ENCODE measurements at places on chromosomes 11 and 22.
A peak's percentile ranks its signal among the peaks of the same experiment; 100 is the strongest.

GRCh38 chr22:39689421-39689820 lies 118.9 kb downstream of the CACNA1I start:
- DNase-seq: no peak

GRCh38 chr11:131371791-131372104 lies 1.3 kb downstream of the NTM start:
- no peak for DNase-seq

GRCh38 chr11:541433-541885 lies 4.1 kb downstream of the LRRC56 start:
- no peak for DNase-seq

DNA sequence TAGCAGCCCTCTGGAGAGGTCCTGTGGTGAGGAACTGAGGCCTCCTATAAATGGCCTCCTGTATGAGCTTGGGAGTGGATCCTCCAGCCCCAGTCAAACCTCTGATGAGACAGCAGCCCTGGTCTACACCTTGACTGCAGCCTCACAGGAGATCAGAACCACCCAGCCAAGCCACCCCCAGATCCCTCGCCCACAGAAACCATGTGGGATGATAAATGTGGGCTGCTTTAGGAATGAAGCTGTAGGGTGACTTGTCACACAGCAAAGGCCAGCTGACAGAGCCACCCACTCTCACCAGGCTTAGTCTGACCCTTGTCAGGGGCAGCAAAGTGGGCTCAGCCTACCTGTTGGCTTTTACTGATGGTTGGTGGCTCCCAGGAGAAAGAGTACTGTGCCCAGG lies 6.5 kb upstream of the KCNQ1OT1 start:
- no peak for DNase-seq

DNA sequence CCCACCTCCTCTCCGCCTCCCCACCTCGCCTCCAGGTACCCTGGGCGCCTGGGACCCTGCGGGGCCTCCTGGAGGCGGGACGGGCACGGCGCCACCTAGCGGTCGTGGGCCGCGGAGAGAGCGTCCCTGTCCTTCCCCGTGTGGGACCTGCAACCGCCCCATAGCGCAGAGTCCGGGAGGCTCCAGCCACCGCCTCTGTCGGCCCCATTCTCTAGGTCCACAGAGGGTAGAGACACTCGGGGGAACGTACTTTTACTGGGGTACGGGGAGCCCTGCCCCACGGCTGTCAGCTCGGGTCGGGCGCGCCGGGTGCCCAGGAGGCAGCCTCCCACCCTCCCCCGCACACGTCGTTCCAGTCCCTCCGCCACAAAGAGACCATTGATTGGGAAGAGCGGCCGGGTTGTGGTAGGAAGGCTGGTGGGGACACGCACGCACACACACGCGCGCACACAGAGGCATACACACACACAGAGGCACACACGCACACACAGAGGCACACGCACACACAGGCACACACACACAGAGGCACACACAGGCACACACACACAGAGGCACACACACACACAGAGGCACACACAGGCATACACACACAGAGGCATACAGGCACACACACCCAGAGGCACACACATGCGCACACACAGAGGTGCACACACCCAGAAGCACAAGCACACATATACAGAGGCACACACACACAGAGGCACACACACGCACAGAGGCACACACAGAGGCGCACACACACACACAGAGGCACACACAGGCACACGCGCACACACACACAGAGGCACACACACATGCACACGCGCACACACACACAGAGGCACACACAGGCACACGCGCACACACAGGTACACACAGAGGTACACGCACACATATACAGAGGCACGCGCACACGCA lies 12.6 kb upstream of the NECTIN1 start:
- DNase-seq: peak; percentile 47

DNA sequence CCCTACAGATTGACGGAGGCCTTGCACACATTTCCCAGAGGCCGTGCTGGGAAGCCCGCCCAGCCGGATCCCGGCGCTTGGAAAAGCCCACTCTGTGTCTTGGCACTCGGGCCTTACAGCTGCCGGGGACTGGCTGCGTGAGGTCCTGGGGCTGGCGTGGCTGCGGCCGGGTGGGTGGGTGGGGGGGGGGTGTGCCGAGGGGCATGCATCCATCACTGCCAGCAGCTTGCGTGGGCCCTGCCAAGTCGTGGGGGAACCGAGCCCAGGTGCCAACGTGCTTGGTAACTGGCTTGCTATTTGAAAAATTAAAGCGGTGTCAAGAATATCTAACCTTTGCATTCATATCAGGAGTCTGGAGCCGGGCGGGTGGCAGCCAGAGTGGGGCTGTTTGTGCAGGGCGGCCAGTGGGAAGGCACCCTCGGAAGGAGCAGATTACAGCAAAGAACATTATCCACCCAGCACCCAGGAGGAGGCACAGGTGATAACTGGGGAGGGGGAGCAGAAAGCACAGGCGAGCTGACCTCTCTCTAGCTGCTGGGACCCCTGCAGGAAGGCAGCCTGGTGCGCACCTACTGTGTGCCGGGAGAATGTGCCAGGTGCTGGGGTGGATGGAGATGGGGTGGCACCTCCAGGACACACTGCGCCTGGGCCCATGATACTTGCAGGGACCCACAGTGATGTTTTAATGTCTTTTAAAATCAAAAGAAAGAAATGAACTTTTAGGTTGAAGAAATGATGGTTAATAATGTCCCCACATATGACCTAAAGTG lies 28.5 kb upstream of the SMIM38 start:
- no peak for DNase-seq

GRCh38 chr22:29801153-29801552 lies 34.0 kb downstream of the UQCR10 start:
- no peak for DNase-seq

DNA sequence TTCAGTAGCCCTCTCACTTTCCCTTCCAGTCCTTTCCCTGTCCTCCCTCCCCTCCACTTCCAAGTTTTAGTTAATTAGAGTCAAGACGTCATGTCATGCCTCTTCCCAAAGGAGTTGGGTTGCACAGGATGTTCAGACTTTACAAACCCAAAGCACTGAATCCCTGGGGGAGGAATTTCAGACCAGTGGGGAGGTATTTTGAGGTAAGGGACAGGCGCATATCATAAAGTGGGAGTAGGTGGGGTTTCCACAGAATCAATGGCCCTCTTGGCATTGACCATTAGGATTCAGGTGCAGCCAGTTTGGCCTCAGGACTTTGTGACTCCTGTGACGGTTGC lies 733 bp upstream of the ACP2 start:
- no peak for DNase-seq

DNA sequence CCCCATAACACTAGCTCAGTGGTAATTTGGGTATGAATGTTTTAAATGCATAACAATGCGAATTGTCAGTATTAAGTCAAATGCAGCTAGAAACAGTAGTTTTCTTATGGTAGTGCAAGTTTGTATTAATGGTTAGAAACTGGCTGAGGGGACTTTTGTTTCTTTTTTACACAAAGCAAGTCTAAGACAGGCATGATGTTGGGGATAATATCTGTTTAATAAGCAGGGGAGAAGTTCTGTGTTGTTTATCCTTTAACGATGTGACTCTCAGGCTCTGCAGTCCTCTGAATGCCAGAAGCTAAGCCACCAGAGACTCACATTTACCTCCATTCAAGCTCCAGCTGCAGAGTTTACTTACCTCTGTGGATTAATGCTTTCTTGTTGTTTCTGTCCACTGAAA lies 67.8 kb downstream of the SYT9 start:
- no peak for DNase-seq

- peak; percentile 32 for DNase-seq
Observed at GRCh38 chr11:117062498-117062897, 35.7 kb downstream of the SIK3 start.

GRCh38 chr11:61023966-61024295 lies 52.5 kb downstream of the CD6 start:
- no peak for DNase-seq

- peak; percentile 42 for DNase-seq
Observed at GRCh38 chr22:25564979-25565677, 653 bp downstream of the GRK3 start.

GRCh38 chr22:45496451-45496941 lies 6.2 kb upstream of the FBLN1 start:
- DNase-seq: no peak

DNA sequence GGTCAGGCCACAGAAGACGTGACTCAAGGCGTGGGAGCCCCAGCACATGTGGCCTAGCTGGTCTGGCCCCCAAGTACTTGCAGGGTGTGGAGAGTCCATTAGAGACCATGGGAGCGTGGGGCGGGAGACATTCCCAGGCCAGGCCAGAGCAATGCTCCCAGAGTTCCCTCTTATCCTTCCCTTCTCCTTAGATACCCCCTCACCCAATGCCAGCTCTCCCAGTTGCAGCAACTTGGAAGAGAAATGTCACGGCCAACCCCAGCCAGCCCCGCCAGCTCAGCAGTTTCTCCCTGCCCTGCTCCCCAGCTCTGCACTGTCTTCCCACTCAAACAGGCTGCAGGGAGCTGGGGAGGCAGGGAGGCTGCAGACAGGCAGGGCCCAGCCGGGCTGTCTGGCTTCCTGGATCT lies 65.4 kb upstream of the TSPAN18 start:
- no peak for DNase-seq

- no peak for DNase-seq
Observed at GRCh38 chr11:17403980-17404759, 15.7 kb upstream of the KCNJ11 start.

GRCh38 chr11:77386178-77386577 lies 84.7 kb upstream of the GDPD4 start:
- no peak for DNase-seq

DNA sequence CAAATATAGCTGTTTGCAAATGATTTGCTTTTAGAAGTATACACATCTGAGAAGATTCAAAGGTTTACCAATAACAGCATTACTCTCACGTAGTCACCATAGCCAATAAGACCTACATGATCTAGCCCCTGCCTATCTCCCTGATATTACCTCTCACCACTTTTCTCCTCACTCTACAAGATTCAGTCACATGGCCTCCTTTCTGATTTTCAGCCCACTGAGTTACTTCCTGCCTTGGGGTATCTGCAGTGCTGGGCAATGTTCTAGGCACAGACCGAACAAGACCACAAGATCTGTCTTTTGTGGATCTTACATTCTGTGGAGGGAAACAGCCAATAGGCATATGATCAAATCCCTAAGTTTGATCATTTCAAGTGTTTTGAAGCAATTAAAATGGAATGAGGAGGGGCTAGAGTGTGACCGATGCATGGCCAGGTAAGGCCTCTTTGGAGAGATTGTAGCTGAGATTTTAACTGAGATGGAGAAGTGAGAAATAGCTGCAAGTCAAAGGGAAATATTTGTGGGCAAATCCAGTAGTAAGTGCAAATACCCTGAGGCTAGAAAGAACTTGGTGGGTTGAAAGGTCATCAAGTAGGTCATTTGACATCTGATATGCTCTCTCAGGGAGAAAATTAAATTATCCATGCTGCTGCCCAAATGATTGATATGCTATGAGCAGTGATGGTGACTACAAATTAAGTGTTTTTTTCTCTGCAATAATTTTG lies 43.1 kb downstream of the ARL14EP start:
- no peak for DNase-seq

- no peak for DNase-seq
Observed at GRCh38 chr22:39405346-39406085, 5.9 kb downstream of the TAB1 start.

DNA sequence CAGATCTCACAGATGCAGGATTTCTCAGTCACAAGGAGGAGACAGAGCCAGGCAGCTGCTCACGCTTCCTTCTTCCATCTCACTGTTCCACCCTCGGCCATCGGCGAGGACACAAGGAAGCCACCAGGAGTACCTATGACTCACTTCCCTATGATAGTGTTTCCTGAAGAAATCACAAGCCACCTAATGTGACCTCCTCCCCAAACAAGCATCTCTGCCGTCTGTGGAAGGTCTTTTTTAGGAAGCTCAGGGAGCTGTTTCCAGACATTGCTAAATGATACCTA lies 672.7 kb downstream of the TBC1D22A start:
- DNase-seq: no peak

GRCh38 chr11:15941206-15941770 lies 415.1 kb downstream of the SOX6 start:
- DNase-seq: peak; percentile 6

GRCh38 chr11:66418168-66418985 lies 2.5 kb upstream of the NPAS4 start:
- peak; percentile 58 for DNase-seq

All from T-helper 2 cell (primary cell).